ENCODE measurements at places on chromosomes 16 and 17.

- DNase-seq = no peak
Observed at GRCh38 chr17:77306048-77306789, 165.4 kb downstream of the SEC14L1 start.

DNA sequence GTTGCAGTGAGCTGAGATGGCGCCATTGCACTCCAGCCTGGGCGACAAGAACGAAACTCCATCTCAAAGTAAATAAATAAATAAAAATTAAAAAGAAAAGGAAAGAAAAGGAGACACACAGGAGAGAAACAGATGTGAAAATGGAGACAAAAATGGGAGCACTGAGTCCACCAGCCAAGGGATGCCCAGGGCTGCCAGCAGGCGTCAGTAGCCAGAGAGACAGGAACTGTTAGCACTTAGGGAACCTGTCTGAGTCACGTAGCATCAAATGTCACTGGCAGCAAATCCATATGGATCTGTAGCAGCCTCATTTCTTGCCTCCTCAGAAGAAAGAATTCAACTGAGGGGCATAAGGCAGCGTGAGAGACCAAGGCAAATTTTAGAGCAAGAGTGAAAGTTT, 79.7 kb downstream of the CYLD start:
- no peak for DNase-seq

DNA sequence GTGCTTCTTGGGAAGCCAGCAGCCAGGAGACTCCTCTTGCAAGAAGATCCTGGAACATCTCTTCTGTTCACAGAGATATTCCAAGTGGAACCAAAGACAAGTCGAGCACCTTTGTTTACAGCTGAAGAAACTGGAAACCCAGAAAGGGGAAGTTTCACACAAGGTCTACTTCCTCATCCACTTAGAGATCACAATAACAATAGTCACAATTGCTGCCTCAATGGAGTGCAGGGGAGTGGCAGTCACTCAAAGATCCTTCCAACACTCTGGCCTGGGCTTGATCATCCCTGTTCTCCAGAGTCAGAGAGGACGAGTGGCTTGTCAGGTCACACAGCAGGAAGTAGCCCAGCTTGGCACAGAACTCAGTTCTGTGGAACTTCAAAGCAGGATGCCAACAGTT, 46.9 kb upstream of the SIAH1 start:
- peak; percentile 42 for DNase-seq

GRCh38 chr17:75046407-75047289, at the start of the genes ATP5PD and KCTD2:
Gene ATP5PD, minus strand, starts transcription at chr17:75046969. Its CDS starts 4,319 bp downstream, at chr17:75042650.
Gene KCTD2, plus strand, starts transcription at chr17:75047225. Its CDS starts 26 bp downstream, at chr17:75047251.
- DNase-seq = peak; percentile 99

DNA sequence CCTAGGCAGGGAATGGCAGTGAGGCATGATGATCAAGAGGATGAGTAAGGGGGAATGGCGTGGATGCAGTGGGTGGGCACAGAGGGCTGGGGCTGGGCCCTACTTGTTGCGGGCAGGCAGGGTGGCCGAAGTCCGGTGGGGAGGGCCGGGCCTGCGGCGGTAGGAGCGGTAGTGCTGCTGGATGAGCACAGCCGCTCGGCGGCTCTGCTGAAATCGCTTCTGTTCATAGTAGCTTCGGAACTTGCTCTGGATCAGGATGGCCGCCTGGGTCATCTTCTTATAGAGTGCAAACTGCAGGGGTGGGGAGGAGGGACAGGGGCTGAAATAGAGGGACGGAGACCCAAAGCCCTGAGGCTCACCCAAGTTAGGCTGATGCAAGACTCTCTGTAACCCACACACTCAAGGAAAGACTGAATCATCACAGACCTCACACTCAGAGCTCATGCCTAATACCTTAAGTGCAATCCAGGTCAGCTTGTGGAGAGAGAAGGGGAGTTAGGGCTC, 1.5 kb upstream of the SPAG7 start:
- no peak for DNase-seq

- no peak for DNase-seq
Observed at GRCh38 chr17:40174514-40174913, 2.8 kb upstream of the RAPGEFL1 start.

- peak; percentile 71 for DNase-seq
Observed at GRCh38 chr17:39195568-39196160, 1.8 kb downstream of the CACNB1 start.

DNA sequence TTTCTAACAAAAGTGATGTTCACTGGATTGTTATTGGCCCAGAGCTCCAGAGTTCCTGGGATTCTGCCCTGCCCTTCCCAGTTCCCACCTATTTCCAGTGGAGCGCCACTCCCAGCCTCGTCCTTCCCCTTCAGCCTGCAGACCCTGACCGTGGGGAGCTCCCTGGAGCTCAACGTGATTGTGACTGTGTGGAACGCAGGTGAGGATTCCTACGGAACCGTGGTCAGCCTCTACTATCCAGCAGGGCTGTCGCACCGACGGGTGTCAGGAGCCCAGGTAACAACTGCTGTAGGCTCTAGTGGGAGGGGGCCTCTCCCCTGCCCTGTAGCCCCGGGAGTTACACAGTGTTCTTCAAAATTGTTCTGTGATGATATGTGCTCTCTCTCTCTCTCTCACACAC, 11.8 kb downstream of the COX6A2 start:
- DNase-seq = no peak

DNA sequence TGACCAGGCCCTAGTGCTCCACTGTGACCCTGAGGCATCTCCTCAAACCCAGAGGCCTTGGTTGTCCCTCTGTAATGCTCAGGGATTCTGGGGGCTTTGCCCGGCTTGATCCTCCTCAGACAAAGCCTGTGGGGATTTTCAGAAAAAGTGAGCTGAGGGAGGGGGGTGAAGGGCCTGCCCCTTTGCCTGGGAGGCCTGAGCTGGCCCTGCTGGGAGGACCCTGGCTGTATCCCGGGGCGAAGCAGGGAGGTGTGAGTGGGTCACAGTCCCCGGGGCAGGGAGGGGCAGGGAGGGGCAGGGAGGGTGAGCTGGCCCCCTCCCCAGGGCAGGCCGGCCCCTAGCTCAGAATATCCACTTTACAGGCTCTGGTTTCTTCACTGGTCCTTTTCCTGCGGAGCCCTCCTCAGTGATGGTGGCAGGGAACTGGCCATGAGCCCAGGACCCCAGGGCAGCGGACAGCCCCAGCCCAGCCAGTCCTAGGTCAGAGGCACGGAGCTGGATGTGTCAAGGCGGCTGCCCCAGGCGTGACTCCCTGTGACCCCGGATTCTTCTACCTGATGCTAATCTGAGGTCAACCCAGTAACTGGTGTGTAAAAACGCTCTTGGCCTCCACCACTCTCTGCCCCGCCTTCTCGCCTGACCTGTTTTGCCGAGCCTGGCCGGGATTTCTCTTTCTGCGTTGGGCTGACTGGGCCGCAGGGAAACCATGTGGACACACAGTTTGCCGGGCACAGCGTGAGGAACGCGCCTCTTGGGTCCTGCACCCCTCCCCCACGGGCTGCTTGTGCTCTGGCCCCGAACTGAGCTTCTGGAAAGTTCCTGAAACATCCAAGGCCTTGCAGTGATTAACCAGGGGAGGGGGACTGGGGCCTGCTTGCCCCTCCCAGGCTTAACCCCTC, 5.8 kb upstream of the FASN start:
- no peak for DNase-seq

GRCh38 chr16:87834668-87835473, 34.4 kb downstream of the SLC7A5 start:
- DNase-seq = no peak

- no peak for DNase-seq
Observed at GRCh38 chr17:42311240-42312034, 23.1 kb downstream of the STAT5A start.

DNA sequence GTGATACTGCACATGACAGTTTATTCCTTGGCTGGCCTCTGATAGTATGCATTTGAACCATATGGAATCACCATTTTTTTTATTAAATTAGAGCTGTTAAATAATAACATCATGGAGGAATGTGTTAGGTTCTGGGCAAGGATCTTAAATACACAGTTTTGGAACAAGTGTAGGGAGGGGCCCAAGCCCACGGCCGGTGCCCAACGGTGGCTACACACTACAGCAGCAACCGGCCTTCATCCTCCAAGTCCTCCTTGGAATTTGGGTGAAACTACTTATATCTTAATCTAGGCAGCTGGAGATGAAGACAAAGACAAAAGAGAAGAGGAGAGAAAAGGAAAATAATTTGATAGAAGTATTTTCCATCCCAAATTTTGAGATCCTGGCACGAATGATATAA, 35.6 kb downstream of the ZFHX3 start:
- no peak for DNase-seq

GRCh38 chr16:8567355-8568230, 22.7 kb downstream of the TMEM114 start:
- peak; percentile 84 for DNase-seq

GRCh38 chr17:50471009-50471905, 2.6 kb upstream of the CHAD start:
- DNase-seq = no peak

DNA sequence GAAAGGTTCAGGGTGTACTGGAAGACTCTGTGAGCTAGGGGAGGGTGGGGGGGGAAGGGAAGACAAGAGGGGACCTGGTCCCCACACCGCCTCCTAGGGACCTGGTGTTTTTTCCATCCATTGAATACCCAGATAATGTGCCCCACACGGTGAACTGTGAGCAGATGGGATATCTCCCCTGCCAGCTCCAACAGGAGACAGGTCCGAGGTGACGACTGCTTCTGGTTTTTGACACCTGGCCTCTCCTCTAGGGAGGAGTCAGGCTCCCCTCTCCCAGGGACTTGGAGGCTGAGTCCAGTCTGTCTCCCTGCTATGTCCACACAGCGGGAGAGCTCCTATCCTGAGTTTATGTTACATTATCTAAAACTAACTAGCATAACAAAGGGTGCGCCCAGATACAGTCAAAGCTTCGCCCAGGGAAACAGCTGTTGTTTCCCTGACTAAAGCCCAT, 1.8 kb downstream of the MARVELD3 start:
- DNase-seq = no peak

DNA sequence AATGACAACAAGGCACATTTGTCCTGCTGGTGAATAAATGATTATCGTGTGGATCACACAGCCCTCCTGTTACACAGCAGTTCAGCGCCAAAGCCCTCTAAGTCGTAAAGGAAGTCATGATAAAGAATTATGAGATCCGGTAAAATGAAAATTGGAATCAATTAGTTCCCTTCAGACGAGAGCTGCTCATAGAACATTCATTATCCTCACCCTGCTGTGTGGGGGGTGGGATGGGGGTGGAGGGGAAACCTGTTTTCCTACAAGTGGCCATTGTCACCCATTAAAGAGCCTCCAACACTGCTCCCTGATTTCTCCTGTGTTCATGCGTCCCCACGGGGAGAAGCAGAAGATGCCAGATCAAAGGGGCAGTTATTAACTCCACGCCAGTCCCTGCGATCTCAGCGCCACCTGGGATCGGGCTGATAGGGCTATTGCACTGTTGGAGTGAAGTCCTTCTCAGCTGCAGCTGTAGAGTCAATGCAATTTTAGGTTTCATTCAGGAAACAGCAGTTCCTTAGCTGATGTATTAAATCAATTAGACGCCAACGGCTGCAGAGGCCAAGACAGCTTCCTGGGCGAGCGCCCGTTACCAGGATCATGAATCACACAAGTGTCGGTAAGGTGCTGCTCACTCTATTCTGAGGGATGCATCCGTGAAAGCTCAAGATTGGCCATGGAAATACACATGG, 19.2 kb upstream of the CACNG4 start:
- no peak for DNase-seq

DNA sequence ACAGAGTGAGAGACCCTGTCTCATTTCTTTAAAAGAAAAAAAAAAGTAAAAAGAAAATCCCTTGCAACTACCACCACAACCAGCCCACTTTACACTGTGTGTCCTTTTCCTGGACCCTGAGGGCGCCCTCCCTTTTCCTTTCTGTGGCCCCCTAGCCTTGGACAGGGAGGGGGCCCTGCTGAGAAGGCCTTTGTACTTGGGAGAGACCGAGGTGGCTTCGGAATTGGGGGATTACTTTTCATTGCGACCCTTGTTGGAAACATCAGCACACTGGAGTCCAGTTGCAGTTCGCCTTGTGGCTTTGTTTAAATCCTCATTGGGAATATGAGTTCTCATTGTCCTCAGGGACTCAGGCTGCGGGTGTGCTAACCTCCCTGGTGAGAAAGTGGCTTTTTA, 9.4 kb upstream of the DNASE1 start:
- no peak for DNase-seq

DNA sequence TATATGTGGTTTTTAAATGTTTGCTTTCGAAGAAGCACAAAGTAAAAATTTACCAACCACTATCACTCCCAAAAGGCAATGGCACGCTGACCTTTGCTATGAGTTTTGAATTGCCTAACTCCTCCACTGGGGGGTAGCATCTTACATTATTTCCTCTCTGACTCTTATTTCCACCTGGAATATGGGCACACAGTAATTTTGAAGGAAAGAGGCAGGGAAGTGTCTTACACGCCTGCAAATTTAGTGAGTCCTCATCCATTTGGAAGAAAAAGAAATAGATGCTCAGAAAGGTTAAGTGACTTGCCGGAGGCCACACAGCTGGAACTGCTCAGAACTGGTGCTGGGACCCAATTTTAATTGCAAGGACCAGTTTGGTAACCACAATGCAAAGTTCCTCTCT, 29.9 kb upstream of the IRX6 start:
- DNase-seq = no peak

DNA sequence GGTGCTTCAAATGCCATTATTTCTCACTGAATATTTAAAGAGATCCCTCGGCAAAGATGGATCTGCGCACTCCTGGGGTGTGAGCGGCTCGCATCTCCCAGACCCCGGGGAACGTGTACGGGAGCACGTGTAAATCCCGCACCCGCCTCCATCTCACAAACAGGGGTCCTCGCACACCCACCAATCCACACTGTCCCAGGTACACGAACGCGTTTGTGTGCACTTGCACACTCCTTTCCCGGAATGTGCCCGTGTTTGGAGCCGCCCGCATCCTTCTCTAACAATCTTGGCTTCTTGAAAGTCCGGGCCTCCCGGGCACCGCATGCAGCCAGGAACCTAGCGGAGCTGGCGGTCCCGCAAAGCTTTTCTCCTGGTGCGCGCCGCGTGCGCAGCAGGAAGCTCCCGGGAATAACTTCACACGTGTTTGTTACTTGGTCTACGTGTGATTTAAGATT, 2.5 kb upstream of the SALL1 start:
- no peak for DNase-seq

DNA sequence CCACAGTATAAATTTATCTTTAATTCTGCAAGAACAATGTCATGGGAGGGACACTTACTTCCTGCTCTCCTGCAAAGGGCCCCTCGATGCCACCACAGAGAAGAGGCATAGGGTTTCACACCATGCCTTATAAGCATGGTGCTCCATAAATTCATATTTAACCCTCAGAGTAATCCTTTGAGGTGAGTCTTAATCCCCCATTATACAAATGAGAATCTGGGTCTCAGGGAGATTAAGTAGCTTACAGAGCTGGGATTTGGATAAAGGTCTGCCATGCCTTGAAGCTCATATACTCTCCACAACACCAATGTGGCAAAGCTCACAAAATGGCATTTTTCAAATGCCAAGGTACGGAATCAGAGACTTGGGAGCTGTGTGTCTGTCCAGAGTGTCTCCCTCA, 268.5 kb upstream of the CCL2 start:
- no peak for DNase-seq

DNA sequence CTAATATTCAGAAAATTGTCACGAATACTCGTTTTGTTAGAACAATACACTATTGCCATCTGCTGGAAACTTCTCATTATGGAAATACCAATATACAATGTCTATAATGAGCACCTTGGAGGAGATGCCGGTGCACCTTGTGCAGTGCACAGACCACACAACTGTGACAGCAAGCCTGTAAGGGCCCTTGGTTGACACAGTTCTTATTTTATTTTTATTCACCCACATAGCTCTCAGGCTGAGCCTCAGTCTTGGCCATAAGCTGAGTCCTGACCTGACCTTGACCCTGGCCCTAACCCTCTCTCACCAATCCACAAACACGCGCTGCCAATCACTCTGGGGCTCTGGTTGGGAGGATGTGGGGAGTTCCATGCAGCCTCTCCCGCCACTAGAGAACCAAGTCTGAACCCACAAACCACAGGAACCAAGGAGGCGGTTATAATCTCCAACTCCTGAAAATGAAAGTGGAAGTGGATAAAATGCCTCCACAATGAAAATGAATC, 7.6 kb downstream of the AIPL1 start:
- peak; percentile 52 for DNase-seq

Data from GM20000 (cell line).